NCI-H1436 treated with DMSO at 0.1 percent for 48 hours (cell line): ENCODE measurements at places on chromosomes 4 and X.

DNA sequence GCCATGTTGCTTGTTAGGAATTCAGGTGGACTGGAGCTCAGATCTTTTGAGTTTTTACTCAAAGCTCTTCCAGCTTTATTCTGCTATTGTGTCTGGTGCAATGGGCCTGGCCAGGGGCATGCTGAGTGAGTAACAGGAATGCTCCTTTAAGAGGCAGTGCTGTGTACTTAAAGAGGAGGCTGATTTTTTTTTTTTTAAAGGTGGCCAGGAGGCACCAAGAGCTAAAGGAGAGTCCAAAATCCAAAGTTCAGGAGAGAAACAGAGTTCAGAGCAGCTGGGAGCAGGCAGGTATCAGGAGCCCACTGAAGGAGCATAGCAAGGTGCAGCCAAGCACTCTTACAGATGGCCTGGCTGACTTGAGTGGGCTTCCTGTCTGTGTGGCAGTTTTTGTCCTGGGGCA lies 178.7 kb downstream of the FMR1NB start:
- no peak for DNase-seq

GRCh38 chrX:153644356-153645125 lies 2.5 kb upstream of the DUSP9 start:
- no peak for DNase-seq

GRCh38 chrX:21970326-21970725 lies 29.8 kb downstream of the SMS start:
- no peak for DNase-seq

DNA sequence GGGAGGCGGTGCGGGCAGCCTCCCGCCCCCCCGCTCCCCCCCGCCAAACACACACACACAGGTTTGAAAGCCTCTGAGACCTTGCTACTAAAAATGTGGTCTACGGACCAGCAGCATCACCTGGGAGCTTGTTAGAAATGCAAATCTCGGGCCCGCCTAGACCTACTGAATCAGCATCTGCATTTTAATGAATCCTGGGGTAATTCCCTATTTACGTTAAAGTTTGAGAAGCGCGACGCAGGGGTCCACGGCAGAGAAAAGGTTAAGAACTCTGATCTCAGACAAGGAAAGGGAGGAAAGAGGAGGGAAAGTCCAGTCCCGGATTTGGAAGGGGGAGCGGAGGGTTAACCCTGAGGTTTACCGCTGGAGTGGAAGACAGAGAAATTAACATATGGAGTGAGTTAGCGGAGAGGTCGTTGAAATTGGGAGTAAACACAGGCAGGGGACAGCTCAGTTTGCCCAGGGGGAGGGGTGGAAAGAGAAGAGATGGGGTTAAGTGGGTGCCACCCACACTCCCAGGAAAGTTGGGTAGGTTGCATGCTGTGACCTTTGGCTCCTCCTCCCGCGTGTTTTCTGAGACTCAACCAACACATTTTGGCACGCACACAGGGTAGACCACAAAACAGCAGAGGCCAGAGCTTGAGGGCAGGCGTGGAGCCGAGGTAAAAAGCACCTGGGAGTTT lies 483.6 kb downstream of the BCOR start:
- DNase-seq, result no peak

GRCh38 chr4:39255266-39255665 lies 72.9 kb downstream of the WDR19 start:
- no peak for DNase-seq

- no peak for DNase-seq
Measured at GRCh38 chrX:114710571-114710970, 126.7 kb downstream of the HTR2C start.

DNA sequence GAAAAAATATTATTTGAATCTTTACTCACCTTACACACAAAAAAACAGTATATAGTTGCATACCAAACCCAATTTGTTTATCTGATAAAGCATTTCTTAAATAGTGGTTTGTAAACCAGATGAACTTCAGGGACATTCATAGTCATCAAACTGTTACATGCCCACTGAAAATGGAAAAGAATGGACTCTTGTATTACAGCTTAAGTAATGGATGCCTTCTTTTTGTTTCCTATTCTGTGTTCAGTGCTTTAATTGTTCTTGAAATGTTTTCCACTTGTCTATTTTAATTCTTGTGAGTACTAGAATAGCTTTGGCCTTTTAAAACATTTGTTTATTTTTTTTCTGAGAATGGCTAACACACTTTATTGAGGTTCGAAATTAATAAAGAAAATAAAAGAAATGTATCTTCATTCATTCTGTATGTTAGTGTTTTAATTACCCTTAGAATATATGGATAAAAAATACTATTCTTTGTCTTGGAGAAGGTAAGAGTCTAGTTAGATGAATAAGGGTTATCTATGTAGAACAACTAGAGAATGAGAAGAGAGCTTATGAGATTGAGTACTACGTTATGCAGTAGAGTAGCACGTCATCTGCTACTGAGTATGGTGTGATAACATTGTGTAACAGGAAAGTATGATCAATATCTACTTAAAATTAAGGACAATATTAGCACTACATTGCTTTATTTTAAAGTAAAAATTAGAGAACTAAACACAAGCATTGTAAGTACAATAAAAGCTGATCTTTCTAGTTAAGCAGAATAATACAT lies 9.9 kb downstream of the CPEB2 start:
- DNase-seq, result no peak

DNA sequence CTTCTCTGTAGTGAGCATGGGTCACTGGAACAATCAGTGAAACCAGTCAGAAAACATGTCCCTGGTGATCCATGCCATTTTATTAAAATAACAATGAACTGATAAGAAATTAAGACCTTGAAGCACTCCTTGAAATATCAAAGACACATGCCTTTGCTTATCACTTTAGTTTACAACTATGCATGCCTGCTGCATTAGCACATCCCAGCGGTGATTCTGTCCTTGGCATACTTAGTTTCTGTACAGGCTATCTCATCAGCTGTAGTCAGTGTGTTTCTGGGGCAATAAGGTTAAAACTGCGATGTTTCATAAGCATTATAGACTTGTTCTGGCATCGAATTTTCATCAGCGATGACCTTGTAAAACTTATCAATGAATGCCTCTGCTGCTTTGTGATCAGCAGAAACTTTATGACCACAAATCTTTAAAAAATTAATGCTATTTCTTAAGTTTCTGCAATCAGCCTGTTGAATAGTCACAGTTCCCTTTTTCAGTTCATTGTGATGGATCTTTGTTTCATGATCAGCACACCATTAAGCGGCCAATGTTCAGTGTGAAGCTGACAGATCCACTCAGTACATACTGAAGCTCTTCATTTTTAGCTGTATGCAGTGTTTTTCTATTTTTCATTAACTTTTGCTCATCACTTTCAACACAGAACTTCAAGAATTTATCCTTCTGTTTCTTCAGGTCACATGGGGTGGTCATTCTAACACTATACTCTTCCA lies 150.5 kb downstream of the RNF150 start:
- DNase-seq, result no peak
